Body of pancreas (tissue), 4 donors: ENCODE measurements at places on chromosomes 12 and 14. TPM values are rescaled to one million over a fixed set of nuclear protein-coding genes. Genes with fewer than 3 reads are reported as not detected.
A peak's percentile ranks its signal among the peaks of the same experiment; 100 is the strongest.

DNA sequence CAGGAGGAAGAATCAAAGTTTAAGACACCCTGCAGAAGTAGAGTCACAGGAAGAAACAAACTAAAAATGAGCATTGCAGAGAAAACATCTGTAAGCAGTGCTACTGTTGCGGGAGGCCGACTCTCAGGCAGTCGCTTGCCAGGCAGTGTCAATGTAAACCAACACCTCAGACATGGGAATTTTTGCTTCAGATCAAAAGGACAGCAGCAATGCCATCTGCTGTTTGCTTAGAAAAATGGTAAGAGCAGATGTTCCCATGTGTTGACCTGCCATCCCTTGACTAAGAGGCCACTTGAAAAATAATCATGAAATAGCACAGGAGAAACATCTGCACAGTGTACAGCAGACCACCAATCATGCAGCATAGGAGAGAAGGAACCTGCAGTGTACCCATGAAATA lies 196.6 kb downstream of the SLC25A21 start:
- no peak for DNase-seq

The ATN1 gene
- 86.7 TPM for total RNA-seq

DNA sequence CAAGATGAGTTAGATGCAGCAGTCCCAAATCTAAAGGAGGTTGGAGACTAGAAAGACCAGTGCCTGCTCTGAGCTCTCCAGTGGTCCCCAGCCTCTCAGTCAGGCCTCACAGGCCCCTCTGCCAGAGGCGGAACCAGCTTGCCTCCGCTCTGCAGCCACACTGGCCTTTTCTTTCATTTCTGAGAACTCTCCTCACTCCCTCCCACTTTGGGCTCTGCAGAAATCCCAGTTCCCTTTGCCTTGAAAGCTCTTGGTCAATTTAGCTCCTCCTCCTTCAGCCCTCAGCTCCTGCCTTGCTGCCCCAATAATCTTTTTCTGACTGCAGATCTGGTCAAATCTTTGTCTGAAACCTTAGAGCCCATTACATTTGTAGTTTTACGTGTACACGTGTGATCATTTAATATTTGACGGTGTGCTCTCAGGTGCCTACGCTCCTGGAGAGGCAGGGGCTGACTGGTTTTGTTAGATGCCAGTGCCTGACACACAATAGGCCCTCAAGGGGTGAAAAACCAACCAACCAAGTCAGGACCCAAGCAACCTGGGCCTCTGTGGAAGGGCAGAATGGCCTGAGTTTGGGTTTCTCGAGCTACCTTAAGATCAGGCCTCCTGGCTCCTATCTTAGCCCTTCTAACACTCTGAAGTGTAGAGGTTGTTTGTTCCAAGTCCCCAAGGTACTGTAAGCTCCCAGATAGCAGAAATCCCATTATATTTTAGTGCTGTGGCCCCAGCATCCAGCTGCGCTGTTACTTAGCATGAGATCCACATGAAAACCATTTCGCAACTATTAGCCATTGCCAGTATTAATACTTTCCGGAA lies 1.1 kb upstream of the NUDT4 start:
- DNase-seq: no peak

- DNase-seq: no peak
Measured at GRCh38 chr14:102688290-102688689, 89.0 kb upstream of the TRAF3 start.

The SOX5 gene
- total RNA-seq: 3.0 TPM

- no peak for DNase-seq
Measured at GRCh38 chr14:105865266-105865903, 339.0 kb downstream of the TMEM121 start.

- DNase-seq: no peak
Measured at GRCh38 chr14:62303437-62303836, 541.2 kb downstream of the SNAPC1 start.

DNA sequence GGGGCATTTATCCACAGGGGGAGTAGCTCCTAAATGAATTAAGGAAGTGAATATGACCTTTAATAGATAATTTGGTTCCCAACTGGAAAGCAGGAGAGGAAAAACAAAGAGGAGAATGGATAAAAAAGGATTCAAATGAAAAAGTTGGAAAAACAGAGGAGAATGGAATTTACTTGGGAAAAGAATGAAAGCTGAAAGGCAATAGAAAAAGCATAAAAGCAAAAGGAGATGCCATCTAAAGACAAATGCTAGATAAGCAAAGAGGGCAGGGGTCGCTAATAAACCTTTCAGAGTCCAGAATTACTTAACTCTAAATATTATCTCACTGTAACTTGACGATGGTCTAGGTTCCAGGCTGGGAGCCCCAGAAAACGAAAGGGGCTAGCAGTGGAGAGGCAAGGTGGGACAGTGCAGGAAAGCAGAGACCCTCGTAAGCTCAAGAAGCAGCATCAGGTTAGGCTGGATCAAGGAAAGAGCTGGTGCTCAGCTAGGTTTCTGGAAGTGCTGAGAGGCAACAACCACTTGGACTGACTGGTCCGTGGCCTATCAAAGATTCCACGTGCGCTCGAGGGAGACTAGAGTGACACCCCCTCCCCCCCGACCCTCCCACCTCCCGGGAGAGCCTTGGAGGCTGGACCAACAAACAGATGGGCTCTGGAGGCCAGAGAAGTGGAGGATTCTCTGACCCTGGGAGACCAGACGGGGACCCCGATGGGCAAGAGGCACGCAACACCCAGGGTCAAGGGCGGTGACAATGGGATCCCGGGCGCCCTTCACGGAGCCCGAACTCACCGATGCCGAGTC lies 1.2 kb downstream of the SLC2A13 start:
- peak; percentile 27 for DNase-seq

DNA sequence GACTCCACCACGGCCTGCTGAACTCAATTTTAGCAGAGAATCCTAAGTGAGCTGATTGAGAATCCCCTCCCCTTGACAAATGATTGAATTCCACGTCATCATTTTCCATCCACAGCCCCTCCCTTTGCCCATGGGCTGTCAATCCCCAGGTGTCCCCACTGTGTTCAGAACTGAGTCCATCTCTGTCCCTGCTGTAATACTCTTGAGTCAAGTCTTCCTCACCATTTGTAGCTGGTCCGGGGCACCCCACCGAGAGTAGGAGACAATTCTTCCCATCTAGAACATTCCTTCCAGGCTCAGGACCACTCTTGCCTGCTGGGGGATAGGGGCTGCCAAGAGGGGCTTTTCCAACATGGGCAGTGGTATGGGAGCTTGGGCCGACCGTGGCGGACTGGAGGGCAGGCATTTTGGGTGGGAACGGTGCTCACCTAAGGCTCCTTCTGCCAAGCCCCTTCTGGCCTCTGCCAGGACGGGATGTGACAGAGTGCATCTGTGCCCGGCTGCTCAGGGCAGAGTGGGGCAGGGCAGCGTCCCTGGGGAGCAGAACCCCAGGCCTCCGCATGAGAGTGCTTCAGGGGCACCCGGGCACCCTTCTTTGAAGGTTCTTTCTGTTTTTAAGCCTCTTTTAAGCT lies 218.1 kb upstream of the RTL1 start:
- DNase-seq: no peak

GRCh38 chr14:57962325-57963035 lies 96.6 kb upstream of the SLC35F4 start:
- DNase-seq: no peak

DNA sequence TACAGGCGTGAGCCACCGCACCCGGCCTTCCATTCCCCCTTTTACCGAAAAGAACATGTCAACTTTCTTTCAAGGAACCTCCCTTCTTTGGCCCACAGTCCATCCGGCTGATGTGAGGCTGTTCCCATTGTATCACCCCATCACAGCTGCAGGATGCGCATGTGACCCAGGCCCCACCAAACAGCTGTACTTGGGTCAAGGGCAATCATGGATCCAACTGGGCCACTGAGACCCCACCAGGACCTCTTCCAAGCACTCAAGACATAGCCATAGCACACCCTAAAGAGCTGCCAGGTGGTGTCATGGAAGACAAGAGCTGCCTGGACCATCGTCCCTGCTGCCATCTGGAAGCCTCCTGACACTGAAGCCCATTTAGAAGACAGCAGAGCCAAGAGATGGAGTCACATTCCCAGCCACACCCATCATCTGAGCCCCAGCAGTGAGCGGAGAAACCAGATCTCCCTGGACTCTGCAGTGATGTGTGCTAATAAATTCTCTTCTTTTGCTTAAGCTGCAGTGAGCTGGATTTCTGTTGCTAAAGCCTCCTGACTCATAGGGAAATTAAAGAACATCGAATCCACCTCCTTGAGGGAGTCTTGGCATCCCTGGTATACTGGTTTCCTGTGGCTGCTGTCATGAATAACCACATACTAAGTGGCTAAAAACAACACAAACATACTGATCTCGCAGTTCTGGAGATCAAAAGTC lies 105.6 kb downstream of the KSR2 start:
- DNase-seq: no peak

DNA sequence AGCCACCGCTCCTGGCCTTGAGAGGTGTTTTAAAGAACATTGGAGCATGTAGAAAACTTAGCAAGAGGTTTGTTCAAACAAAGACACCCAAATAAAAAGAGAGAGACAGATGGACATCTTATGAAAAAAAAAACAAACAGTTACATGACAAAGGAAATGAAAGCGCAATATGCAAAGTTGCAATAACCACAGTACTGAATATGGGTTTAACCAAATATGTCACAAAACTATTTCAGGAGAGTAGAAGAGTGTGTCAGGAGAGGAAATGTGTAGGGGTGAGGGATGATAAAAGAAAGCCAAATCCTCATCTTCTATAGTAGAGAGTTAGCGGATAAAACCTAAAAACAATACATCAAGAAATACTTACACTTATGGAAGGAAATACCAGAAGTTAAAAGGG lies 98.4 kb downstream of the GTF2A1 start:
- no peak for DNase-seq

The FIGNL2 gene
- 0.33 TPM for total RNA-seq

- DNase-seq: no peak
Measured at GRCh38 chr14:52020866-52021717, 31.7 kb downstream of the RTRAF start.
